ENCODE measurements at places on chromosomes 5 and 9.

GRCh38 chr5:15885156-15885555 lies 294.4 kb downstream of the MARCHF11 start:
- no peak for DNase-seq

GRCh38 chr5:149432911-149433401 lies 53.9 kb upstream of the IL17B start:
- DNase-seq = no peak

DNA sequence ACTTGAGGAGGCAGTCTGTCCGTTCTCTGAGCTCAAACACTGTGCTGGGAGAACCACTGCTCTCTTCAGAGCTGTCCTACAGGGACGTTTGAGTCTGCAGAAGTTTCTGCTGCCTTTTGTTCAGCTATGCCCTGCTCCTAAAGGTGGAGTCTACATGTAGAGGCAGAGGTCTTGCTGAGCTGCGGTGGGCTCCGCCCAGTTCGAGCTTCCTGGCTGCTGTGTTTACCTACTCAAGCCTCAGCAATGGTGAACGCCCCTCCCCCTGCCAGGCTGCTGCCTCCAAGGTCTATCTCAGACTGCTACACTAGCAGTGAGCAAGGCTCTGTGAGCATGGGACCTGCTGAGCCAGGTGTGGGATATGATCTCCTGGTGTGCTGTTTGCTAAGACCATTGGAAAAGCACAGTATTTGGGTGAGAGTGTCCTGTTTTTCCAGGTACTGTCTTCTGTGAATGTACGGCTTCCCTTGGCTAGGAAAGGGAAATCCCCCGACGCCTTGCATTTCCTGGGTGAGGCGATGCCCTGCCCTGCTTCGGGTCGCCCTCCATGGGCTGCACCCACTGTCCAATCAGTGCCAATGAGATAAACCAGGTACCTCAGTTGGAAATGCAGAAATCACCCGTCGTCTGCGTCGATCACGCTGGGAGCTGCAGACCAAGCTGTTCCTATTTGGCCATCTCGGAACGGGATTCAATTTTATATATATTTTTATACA lies 58.5 kb downstream of the CNTRL start:
- peak; percentile 77 for DNase-seq

DNA sequence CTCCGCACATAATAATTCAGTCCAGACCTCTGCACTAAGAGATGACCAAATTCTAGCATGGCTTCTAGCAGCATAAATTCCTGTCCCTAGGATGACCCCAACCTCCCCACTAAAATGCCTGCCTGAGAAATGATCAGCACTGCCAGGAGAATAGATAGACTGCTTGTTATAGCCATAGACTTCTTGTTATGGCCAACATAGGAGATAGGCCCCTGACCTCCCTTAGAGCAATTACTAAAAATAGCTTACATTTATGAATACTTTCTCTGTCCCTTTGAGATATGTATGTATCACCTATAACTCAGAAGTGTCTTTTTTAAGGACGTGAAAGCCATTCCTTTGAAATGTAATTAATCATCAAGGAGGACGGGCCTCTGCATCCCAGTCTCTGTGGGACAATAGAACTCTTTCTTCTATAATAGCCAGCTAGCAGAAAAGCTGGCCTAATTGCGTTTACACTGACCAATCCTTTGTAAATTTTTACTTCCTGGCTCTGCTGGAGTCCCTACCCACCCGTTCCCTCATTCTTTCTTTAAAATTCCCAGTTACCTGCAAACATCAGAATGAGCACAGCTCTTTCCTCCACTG lies 1002.7 kb downstream of the CDH18 start:
- DNase-seq = no peak

DNA sequence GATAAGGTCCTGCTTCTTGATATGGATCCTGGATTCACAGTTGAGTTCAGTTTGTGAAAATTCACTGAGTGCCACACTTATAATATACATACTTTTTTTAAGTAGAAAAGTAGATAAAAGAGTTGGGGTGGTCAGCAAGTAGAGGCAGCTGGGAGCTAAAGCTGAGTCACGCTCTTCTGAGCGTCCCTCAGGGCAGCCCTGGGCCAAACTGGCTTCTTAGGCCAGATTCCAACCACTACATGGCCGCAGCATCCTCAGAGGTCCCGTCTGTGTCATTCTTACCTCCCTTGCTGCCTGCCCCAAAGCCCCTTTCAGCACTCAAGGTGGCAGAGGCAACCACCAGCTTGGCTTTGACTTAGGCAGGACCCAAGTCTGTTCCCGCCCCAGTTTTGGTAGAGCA lies 123.3 kb upstream of the TBC1D2 start:
- no peak for DNase-seq

GRCh38 chr5:132815454-132815853 lies 2.4 kb downstream of the SOWAHA start:
- DNase-seq = no peak

DNA sequence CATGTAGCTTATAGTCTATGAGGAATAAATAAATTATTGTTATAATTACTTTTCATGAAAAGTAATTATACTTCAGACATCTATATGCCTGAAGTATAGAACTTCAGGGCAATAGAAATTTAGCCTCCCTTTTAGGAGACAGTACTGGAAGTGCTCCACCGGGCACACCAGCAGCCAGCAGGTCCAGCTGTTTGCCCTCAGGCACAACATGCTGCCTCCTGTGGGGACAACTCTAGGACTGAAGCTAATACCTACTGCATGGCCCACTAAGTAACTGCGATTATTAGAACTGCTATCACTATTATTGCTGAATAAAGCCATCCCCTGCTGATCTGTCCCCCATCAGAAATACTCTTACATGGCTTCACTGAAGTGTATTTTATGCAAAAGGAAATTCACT lies 329.6 kb downstream of the MED10 start:
- DNase-seq = no peak

DNA sequence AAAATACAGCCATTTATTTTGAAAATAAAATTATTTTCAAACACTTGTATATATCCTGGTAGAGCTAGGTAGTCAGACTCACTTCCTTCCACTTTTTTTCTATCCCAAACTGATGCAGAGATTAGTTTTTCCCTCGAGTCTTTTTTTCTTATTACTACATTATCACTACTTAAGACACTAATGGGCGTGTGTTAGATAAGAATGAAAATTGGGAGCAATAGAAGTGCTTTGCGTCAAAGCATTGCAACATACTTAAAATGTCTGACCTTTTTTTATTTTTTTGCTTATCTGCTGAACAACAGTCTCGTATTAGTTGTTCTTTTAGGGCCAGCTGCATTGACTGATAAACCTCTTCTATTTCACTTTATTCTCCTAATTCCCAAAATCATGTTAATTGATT lies 1278.7 kb downstream of the CDH12 start:
- DNase-seq = no peak

GRCh38 chr9:12584656-12585522 lies 108.3 kb upstream of the TYRP1 start:
- no peak for DNase-seq

DNA sequence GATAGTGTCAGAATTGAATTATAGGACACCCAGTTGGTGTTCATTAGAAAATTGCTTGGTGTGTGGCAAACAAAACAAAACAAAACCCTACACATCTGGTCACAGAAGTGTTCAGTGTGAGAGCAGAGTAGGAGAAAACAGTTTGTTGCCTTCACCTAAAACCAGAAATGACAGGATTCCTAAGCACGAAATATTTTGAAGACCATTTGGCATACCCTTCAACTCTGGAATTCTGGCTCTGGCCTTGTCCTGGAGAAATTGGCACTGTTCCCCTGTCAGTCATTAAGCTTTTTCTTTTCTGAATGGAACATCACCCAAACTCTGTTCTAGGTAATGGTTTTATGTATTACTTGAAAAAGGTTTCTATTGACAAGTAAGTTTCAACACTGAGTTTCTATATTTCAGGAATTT lies 110.2 kb upstream of the PCA3 start:
- DNase-seq = no peak

GRCh38 chr5:99030906-99031440 lies 102.2 kb upstream of the CHD1 start:
- no peak for DNase-seq

- no peak for DNase-seq
Observed at GRCh38 chr5:120942596-120943350, 478.7 kb downstream of the PRR16 start.

- no peak for DNase-seq
Observed at GRCh38 chr9:131468031-131468430, 34.7 kb upstream of the POMT1 start.

DNA sequence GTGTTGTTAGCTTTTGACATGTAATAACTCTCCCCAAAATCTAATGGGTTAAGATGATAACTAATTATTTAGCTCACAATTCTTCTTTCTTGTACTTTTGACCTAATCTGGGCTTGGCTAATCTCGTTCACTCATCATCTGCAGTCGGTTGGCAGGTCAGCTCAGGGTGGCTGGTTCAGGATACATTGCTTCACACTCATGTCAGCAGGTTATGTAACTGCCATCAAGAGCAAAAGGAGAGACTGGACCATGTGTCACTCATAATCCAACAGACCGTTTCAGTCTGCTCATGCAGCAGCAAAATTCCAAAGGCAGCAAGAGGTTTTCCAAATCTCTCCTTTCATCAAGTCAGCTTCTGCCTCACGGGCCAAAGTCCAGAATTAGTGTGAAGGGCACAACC lies 998.4 kb upstream of the CTNND2 start:
- DNase-seq = no peak

- DNase-seq = no peak
Observed at GRCh38 chr5:138565100-138565821, 9.9 kb downstream of the HSPA9 start.

- peak; percentile 81 for DNase-seq
Observed at GRCh38 chr9:129458155-129458661, 162.7 kb downstream of the C9orf50 start.

GRCh38 chr9:27719711-27720110 lies 146.4 kb upstream of the C9orf72 start:
- no peak for DNase-seq

- DNase-seq = no peak
Observed at GRCh38 chr9:127792417-127793031, 6.7 kb downstream of the CDK9 start.

DNA sequence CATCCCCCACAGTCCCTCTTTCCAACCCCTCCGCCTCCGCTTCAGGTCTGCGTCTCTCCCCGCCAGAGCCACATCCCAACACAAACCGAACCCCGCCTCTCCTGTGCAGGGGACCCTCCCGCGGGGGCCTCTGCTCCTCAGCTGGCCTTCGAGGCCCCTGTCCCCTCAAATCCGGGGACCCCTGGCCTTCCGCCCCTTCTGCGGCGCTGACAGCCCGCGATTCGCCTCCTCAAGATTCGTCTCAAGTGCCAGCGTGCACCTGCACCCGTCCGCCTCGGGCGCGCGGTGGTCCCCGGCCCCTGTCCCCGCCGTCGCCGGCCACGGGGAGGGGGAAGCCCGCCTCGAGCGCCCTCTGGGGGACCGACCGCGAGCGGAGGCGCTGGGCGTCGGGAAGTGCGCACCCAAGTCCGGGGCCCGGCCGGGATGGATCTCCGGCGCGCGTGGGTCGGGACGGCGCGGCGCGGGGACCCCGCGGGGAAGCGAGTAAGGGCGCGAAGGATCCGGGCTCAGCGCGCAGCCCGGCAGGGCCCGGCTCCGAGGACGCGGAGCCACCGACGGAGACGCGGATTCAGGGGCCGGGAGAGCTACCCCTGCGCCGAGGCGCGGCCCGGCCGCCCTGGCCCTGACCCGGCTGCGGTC lies 623 bp downstream of the FLT4 start:
- DNase-seq = peak; percentile 45

- DNase-seq = no peak
Observed at GRCh38 chr9:81822967-81823366, 105.3 kb upstream of the SPATA31D4 start.

DNA sequence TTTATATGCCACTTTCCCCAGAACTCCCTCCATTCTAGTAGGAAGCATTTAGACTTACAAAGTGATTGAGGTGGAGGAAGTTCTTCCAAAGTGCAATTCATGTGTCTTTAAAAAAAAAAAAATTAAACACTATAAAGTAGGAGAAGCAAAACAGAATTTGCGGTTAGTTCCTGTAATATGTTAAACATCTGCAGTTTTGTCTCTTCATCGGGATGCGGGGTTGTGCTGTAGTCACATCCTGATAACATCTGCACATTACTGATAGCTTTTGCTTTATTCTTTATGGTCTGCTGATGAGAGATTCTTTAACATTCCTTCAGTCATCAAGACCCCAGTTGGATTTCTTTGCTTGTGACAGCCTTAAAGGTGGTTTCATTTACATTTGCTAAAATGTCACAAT lies 694.3 kb downstream of the NR2F1-AS1 start:
- no peak for DNase-seq

DNA sequence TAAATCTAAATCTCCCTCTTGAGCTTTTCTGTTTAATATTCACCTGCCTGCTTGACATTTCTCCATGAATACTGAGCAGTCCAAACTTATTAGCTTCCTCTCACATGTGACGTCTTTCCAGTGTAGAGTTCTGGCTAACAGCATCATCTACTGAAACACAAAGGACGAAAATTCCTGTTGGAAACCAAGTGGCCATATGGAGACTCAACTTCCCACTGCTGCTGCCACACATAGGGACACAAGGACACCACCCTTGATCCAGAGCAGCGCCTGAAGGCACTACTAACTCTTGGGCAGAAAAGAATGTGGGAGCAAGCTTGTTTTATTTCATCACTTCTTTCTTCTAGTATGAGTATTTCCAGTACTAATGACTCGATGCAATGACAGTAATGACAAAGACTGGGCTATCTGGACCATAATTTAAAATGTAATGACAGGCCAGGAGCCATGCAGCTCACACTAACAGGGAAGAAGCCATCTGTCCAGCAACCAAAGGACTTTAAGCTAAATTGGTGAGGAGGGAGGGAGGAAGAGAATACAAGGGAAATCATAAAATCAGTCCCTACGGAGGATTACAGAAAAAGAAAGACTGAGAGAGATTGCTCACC lies 19.2 kb downstream of the RNF130 start:
- DNase-seq = no peak

DNA sequence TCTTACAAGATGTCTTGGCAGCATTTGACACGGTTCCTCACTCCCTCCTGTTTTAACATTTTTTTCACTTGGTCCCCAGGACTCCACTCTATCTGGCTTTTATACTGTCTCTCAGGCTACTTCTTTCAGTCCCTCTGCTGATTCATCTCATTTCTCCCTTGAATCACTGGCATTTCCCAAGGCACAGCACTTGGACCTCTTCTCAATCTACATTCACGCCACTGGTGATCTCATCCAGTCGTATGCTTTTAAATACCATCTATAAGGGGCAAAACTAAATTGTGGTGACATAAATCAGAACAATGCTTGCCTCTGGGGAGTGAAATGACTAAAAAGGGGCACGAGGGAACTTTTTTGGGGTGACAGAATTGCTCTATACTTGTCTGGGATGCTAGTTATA lies 47.1 kb downstream of the MAPKAP1 start:
- DNase-seq = peak; percentile 41

GRCh38 chr5:174724484-174725260 lies at the start of gene MSX2:
Gene MSX2 (plus strand): TSS chr5:174724582. CDS start chr5:174724660, 78 bp downstream.
- DNase-seq = peak; percentile 70

DNA sequence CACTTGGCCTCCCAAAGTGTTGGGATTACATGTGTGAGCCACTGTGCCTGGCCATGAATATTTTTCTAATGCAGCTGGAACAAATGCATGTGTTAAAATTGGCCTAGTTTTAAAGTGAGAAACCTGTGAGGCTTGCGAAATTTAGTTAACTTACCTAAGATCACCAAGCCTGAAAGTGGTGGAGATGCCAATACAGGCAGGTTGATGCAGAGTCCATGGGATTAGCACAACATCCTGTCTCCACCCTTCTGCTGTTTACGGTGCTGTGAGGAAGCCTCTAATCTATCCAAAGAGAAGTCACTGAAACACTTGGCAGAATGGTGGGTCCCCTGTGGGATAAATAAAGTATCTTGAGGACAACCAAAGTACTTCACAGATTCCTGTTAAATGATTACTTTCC lies 98.2 kb downstream of the PCSK5 start:
- no peak for DNase-seq

GRCh38 chr5:170408226-170408625 lies 19.1 kb upstream of the KCNMB1 start:
- DNase-seq = no peak

GRCh38 chr5:143200781-143201398 lies 202.6 kb downstream of the NR3C1 start:
- DNase-seq = no peak

Measured in activated CD4-positive, alpha-beta T cell treated with anti-CD3 and anti-CD28 coated beads for 36 hours (primary cell).